ENCODE measurements at places on chromosomes 5 and 9.

GRCh38 chr9:110110154-110110553, 97.8 kb downstream of the C9orf152 start:
- DNase-seq: no peak

DNA sequence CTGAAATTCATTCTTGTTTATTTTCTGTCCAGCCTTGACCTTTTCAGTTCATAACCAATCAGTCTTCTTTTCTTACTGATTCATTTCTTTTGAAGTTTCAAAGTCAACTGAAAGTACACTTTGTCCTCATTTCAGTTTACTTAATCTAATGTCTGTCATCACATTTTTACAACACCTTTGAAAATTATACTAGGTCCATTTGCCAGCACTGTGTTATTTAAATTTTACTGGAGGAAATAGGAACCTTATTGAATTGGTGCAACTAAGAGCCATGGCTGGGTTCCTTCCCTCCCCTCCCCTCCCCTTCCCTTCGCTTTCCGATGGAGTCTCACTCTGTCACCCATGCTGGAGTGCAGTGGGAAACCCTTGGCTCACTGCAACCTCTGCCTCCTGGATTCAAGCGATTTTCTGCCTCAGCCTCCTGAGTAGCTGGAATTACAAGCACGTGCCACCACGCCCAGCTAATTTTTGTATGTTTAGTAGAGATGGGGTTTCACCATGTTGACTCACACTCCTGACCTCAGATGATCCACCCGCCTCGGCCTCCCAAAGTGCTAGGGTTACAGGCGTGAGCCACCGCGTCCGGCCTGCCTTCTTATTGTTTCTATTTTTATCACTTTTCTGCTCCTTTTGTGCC, 6.3 kb downstream of the RMI1 start:
- no peak for DNase-seq

DNA sequence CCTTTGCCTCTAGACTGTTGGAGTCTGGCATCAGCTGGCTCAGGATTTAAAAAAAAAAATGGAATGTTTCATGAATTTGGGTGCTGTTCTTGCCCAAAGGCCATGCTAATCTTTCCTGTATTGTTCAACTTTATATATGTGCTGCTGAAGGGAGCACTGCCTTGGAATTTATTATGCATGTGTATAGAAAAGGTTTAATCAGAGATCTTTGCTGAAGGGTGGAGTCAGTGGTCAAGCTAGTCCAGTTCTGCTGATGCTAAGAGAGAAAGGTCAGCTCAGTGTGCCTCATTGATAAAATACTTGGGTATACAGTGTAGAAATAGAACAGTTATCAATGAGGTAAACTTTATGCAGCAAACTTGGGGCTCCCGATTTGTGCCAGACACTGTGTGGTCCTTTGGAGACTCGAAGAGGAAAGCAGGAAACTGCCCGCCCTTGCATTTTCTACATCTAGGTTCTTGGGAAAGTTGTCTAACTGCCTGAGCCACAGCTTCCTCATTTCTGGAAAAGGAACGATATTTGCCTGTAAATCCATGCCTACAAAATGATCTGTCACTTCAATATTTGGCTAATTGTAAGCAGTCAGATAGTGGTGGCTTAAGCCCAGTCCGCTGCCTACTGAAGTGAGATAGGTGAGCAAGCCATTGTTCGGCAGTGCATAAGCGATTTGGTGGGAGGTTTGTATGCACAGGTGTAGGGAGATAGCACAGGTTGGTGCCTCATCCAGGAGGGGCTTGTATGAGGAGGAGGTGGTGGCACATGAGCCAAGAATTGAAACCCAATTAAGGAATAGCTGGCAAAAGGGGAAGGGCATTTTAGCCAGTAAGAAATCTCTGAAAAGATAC, 29.2 kb upstream of the GTF2H2C start:
- no peak for DNase-seq

- DNase-seq: no peak
Measured at GRCh38 chr5:154316223-154316935, 125.8 kb downstream of the GALNT10 start.

DNA sequence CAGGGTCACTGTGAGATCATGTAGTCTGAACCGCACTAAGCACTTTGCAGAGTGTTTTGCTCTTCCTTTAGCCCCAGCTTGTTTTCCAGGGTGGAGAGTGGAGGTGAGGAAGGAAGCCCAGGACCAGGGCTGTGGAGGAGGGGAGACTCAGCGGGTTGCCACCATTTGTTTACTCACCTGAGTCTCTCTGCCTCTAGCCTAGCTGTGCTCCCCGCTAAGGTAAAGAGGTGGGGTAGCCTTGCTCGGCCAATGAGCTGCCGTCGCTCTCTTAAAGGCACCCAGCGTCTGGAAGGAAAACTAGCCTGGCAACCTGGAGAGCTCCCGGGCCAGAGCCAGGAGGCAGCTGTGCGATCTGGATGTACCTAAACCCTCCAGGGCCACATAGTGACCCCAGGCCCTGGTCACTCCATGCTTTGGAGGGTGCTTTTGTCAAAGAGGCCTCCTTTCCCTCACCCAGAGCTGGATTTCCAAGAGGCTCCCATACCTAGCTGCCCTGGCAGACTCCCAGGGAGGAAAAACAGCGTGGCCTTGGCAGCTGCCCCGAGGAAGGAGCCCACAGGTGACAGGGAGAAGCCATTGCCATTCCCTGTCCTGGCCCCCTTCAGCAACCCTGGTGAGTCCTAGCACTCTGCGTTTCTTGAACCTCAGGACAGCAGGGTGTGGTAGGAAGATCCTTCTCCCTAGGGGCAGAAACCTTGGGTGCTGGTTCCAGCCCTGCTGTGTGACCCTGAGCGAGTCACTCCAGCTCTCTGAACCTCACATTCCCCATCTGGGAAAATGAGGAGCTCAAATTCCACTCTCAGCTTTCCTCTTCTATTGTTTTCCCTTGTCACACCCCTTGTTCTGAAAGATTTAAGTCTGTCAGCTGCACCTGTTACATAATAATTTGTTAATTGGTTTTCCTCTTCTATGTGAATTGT, 42.4 kb upstream of the LARP1 start:
- no peak for DNase-seq

- DNase-seq: no peak
Measured at GRCh38 chr9:113409481-113409880, 994 bp downstream of the POLE3 start.

DNA sequence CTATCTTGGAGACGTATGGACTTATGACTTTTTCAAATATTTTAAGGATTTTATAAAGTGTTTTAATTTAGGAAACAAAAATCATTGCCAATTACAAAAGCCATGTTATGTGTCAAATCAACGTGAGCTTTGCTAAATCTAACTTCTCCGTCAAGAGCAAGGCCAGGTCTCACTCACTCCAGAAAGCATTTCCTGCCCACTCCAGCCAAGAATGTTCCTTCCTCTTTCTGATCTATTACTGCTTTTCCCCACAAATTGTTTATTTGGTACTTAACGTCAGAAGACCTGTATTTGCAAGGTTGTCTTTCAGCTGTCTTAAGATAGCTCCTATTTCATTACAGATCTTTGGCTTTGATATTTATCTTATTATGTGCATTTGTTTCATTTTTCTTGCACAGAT, 193.5 kb upstream of the HAPLN1 start:
- DNase-seq: no peak

GRCh38 chr9:134325813-134326723, at the start of gene RXRA:
TSS of gene RXRA (plus strand) at chr9:134326455. CDS start at chr9:134326632, 177 bp downstream.
- DNase-seq: peak; percentile 97

DNA sequence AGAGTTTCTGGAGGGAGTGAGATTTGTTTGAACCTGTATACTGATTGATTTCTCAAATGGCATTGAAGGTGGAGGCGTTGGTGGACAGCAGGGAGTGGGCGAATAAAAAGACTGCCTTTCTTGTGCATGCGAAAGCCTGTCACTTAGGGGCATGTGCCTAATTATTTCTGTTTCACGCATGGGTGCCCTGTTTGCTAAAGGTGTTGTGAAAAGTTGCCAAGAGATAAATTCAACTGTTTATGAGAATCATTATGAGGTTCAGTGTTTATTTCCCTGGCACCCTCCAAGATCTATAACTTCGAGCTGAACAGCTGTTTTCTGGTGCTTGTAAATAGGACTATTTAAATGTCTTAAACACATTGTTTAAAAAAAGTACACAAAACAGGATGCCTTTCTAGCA, 67.4 kb upstream of the DMRTA1 start:
- no peak for DNase-seq

DNA sequence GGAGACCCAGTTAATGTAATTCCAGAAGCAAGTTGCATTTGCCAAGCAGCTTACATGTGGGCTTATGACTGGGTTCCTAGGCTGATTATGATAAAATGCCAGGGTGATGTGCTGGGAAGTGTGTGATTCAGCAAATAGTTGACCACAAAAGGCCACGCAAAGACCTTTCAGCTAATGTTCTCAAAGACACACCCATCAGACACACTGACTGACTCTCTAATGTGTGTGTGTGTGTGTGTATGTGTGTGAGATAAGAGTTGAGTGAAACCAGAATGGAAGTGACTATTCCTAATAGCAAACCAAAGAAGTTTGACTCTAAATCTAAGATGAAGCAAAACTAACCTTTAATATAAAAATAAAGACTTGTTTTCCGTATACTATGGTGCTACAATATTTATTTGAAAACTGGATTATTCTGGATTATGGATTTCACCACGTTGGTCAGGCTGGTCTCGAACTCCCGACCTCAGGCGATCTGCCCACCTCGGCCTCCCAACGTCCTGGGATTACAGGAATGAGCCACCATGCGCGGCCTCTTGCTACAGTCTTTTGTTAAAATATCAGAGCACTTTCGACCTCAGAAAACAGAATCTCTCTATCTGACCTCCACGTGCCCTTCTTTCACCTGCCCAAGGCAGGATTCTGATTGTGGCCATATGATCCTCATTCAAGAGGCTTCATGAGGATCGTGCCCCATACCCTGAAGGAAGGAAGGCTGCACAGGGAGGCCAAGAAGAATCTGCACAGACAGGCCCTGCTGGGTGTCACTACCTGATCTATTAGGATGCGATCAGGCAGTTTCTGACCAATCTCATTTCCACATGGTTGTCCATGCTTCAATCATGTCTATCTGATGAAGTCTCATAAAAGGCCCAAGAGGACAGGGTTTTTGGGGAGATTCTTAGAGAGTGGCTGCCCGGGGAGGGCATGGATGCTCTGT, 75.6 kb downstream of the USP20 start:
- peak; percentile 85 for DNase-seq

DNA sequence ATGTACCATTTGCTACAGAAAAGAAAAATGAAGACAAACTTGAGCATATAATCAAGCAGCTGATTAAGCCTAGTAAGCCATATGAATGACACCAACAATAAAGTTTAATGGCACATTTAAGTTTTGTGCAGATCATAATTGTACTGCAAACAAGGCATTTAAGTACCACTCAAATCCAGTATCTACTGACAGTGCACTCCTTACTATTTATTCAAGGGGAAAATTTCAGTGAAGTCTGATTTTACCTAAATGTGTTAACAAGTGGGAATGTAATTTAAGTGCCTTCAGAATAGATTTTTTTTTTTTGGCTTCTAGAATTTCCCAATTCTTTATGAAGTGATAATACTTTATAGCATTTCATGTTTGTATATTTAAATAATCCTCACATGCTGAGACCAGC, 341.0 kb upstream of the POU5F2 start:
- DNase-seq: no peak

- DNase-seq: no peak
Measured at GRCh38 chr9:14146201-14146874, 167.6 kb downstream of the NFIB start.
